GF-D8 (cell line): ENCODE measurements at places on chromosomes 12 and 14.

DNA sequence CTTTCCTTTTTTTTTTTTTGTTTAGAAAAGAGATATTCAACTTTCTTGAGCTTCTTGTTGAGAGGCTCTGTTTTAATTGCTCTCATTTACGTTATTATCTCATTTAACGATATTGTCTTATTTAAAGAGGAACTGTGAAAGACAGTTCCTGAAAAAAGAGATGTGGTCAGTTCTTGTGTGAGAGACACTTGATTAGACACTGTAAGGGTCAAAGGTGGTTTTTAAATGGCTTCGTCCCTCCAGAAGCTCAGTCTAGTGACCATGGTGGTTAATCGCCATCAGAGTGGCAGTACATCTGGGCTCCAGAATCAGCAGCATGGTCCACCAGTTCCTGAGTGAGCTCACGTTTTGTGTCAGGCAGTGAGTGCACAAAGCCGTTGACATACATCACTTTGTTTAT, 57.9 kb upstream of the KCNA5 start:
- no peak for DNase-seq

DNA sequence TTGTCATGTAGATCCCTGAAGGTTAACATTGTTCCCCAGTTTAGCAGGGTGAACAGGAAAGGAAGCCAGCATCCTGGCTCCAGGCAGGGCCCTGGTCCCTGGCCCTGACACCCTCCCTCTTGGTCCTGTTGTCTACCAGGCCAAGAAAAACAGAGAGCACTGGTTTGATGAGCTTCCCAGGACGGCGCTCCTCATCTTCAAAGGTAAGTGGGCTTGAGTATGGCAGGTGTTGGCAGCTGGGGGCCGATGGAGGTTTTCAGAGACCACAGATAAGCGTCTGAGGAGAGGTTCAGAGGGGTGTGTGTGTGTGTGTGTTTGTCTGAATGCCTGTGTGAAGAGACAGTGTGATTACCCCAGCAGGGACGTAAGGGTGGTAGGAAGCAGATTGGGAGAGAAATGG, 56.3 kb downstream of the SLC8B1 start:
- no peak for DNase-seq

GRCh38 chr12:66273147-66273546, 29.1 kb upstream of the HELB start:
- DNase-seq, result no peak

DNA sequence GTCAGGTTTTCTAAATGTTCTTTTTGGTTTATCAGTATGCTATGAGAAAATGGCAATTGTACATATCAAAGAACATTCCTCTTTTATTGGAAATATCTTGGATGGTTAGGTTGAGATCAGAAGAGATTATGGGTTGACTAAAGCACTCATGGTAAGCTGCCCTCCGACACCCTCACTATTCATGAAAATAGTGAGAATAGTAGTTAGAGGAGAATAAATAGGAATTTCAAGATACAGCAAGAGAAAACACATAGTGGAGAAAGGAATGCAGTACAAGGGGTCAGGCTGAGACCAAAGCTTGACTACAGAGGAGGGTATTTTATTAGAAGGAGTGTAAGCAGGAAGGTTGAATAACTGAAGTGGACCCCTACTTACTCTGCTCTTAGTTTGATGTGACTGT, 112.5 kb downstream of the PTPRQ start:
- DNase-seq, result no peak

DNA sequence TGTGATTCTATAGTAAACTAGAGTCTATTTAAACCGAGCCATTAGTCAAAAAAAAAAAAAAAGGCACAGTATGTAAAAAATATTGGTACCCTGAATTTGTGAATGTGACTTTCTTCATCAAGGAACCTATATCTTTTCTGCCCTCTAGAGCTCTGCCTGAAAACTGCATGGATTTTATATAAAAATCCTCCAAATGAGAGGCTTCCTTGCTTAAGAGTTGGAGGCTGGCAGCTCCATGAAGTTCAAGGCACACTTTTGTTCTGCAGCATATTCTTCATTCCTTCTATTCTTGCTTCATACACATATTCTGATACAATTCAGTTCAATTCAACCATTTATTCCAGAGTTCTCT, 23.1 kb upstream of the NKX2-8 start:
- DNase-seq, result no peak

- DNase-seq, result no peak
These were observed 82.2 kb downstream of the LLPH start for GRCh38 chr12:66048218-66048834.

GRCh38 chr12:74129702-74130101, 407.9 kb upstream of the ATXN7L3B start:
- no peak for DNase-seq

DNA sequence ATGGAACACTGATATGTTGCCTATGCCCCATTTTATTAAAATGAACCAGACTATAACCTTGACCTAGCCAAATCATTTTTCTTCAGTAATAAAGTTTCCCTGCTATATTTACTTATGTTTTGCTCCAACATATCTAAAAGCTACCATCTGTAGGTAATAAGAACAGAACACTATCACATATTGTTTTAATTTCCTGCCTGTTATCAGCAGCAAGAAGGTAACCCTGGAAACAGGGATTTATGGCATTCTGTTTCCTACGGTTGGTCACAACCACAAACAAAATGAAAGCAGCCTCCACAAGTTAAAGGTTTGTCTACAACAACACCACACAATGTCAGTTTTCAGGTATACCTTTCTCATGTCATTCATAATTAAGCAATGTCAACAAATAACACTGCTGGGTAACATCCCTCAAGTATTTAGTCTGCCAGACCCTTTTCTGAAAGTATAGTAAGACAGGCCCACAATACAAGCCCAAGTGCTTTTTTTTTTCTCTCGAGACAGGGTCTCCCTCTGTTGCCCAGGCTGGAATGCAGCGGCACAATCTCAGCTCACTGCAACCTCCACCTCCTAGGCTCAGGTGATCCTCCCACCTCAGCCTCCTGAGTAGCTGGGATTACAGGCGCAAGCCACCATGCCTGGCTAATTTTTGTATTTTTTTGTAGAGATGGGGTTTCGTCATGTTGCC, 25.5 kb downstream of the GCH1 start:
- no peak for DNase-seq
